ENCODE measurements at places on chromosomes 7 and 10. TPM values are rescaled to one million over a fixed set of nuclear protein-coding genes. Genes with fewer than 3 reads are reported as not detected.

DNA sequence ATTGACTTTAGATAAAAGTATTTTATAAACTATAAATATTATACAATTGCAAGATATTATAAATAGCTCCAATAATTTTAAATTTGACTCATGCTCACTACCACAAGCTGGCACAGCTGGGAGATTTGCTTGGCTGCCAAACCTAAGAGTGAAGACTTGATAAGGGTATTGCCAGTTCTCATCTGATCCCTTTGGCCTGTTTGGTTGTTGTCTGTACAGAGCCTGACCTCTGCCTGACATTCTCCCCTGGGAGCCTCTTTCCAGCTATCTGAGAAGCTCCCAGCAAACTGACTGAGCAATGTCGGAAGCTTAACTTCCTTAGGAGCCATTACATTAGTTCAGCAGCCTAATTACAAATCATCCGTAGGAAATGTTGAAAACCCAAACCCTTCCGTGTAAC lies 10.2 kb upstream of the LMOD2 start:
- H3K27ac ChIP-seq: no peak overlapping the region
- no peak for DNase-seq
- H3K4me3 ChIP-seq: no peak overlapping the region
- H3K36me3 ChIP-seq: no peaks in the 10 kb centered on the region

Gene CYP2C19
- polyA plus RNA-seq: not detected

Gene CTAGE8
- not detected for polyA plus RNA-seq

DNA sequence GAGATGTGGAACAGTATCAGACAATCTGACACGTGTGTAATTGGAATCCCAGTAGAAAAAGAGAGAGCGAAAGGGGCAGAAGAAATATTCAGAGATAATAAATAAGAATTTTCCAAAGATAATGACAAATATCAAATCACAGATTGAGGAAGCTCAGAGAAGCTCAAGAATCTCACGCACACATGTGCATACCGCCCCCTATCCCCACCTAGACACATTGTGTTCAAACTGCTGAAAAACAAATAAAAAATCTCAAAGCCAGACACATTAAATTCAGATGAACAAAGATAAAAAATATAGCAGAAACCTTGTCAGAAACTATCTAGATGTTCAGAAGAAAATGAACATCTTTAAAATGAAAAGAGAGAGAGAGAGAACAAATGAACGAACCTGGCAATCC lies 17.2 kb downstream of the SFR1 start:
- H3K27ac ChIP-seq: no peak overlapping the region
- peaks cover 7% of the 10 kb centered on the region for H3K27me3 ChIP-seq
- H3K36me3 ChIP-seq: no peaks in the 10 kb centered on the region
- H3K4me3 ChIP-seq: no peak overlapping the region

DNA sequence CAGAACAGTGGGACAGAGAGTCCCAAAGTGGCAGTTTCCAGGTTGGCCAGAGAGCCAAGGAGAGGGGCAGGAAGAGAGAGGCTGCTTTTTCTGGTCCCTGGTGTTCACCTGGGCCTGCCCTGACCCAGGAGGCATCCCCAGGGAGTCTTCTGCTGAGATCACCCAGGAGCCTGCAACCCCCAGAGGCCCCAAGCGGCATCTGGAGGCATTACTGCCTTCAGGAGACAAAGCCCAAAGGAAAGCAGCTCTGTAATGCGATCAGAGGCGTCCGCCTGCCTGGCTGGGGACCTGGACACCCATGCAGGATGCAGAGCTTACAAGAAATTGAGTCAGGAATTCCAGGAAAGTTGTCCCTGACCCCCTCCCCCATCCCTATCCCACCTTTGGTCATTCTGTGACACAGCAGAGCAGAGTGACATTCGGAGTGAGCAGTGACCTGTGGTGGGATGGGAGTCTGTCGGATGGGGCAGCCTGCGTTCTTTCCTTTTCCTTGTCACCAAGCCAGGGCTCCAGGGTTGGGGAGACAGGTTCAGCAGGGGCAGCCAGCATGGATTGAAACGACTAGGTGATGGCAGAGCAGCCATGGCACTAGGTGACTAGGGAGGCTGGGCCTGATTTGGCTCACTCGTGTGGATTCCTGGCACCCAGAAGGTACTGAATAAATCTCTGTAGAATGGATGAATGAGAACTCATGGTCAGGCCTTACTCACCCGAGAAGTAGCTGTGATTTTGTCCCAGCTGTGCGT lies 10.4 kb downstream of the UNC5B start:
- H3K4me3 ChIP-seq: no peak overlapping the region
- no peak for DNase-seq

DNA sequence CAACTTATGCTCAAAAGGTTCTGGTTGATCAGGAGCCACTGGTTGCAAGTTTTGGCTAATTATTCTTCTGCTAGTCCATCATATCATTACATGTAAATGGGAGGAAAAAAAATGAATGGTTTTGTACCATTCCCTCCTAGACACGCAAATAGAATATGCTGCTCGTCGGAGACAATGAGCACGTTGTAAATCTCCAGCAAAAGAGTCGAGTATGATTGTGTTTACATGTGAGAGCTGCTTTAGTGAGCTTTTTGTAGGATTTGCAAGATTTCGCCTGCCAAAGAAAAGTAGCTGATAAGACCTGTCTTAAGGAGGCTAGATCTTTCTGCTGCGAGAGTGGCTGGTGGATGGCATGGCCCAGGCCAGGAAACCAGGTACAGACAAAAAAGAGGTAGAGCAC lies 109.0 kb downstream of the ZMYND11 start:
- DNase-seq: no peak
- H3K4me3 ChIP-seq: no peak overlapping the region
- peaks cover 47% of the 10 kb centered on the region for H3K36me3 ChIP-seq

DNA sequence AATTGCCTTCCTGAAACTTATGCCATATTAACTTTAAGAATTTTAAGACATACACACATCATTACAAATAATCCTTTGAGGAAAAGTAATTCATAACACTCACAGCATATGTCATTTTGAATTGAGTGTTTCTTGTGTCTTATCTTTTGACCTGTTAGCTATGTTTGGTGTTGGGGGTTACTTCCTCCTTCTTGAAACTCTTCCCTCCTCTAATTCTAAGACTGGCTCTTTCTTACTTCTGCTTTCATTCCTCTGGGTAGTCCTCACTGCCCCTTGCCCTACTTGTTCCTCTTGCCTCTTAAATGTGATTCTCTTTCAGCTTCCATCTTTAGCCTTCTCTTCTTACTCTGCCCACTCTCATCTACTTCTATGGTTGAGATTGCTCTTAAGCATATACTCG lies 28.3 kb upstream of the PIP4K2A start:
- no peak overlapping the region for H3K4me3 ChIP-seq
- H3K36me3 ChIP-seq: no peaks in the 10 kb centered on the region
- no peak overlapping the region for H3K27ac ChIP-seq
- DNase-seq: no peak

GRCh38 chr7:36278620-36279172 lies 111.0 kb upstream of the ANLN start:
- H3K27me3 ChIP-seq: peaks cover 9% of the 10 kb centered on the region
- no peak overlapping the region for H3K4me3 ChIP-seq
- DNase-seq: no peak
- H3K36me3 ChIP-seq: no peaks in the 10 kb centered on the region
- no peak overlapping the region for H3K27ac ChIP-seq

- no peaks in the 10 kb centered on the region for H3K4me1 ChIP-seq
- H3K36me3 ChIP-seq: no peaks in the 10 kb centered on the region
- no peak overlapping the region for H3K4me3 ChIP-seq
- DNase-seq: no peak
These were observed 23.8 kb downstream of the ELN start for GRCh38 chr7:74051629-74052410.

GRCh38 chr10:116470768-116471415 lies 43.2 kb downstream of the PNLIPRP3 start:
- H3K4me3 ChIP-seq: no peak overlapping the region
- no peaks in the 10 kb centered on the region for H3K36me3 ChIP-seq
- H3K4me1 ChIP-seq: no peaks in the 10 kb centered on the region
- no peaks in the 10 kb centered on the region for H3K27me3 ChIP-seq

DNA sequence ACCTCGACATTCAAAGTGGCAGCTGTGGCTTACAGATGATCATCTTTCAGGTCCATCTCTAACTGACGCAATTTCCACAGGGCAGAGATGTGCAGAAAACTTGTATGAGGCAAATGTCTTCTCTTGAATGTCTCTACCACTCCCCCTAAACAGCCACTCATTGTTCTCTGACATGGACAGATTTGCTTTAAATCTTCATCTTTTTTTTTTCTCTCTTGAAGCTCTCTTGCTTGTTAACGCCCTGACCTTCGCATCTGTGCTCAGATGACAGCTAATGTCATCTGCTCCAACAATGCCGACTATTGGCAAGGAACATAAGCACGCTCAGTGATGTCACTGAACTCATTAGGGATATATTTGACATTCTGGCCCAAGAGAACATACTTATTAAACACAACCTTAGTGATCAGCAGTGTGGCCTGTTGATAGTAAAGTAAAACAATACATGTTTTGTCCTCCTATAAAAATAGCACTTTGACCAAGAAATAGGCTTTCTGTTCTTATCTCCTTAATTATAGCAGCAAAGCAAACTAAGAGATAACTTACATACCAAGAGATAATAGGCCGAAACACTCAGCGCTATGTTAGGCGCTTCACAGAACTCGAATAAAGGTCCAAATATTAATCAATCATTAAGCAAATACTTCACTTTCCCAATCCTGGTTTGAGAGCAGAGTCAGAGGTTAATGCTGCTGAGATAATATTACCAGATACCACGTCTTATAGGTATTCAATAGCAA lies 583.5 kb downstream of the PARD3 start:
- DNase-seq: no peak
- no peaks in the 10 kb centered on the region for H3K36me3 ChIP-seq
- no peaks in the 10 kb centered on the region for H3K4me1 ChIP-seq
- H3K4me3 ChIP-seq: no peak overlapping the region
- peaks cover 4% of the 10 kb centered on the region for H3K27me3 ChIP-seq

DNA sequence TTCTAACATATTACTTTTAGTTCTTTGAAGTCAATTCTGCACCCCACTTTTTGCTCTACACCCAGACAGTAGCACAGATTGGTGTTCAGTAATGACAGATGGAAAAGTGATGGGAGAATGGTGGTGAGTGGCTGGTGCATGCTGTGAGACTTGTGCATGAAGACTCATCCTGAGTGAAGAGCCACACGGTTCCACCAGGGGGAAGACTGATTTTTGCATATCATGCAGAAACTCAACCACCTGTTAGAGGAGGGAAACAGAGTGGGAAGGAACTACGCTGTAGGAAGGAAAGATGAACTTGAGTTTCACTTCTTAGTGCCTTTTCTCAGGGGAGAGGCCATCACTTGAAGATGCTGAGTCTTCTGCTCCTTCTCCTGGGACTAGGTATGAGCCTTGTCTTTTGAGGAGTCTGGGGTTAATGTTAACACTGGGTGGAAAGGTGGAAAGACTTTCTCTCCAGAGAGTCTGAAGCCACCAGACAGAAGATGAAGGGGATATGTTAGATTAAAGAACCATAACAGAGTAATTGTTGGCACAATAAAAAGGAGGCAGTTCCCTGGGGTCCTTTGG lies 9.3 kb upstream of the PRSS1 start:
- H3K27ac ChIP-seq: no peak overlapping the region
- no peaks in the 10 kb centered on the region for H3K27me3 ChIP-seq
- no peak overlapping the region for H3K4me3 ChIP-seq

Gene STEAP1B
- not detected for polyA plus RNA-seq

- H3K27me3 ChIP-seq: peaks cover 2% of the 10 kb centered on the region
- no peaks in the 10 kb centered on the region for H3K36me3 ChIP-seq
These were observed 53.2 kb downstream of the NPY start for GRCh38 chr7:24337180-24337579.

DNA sequence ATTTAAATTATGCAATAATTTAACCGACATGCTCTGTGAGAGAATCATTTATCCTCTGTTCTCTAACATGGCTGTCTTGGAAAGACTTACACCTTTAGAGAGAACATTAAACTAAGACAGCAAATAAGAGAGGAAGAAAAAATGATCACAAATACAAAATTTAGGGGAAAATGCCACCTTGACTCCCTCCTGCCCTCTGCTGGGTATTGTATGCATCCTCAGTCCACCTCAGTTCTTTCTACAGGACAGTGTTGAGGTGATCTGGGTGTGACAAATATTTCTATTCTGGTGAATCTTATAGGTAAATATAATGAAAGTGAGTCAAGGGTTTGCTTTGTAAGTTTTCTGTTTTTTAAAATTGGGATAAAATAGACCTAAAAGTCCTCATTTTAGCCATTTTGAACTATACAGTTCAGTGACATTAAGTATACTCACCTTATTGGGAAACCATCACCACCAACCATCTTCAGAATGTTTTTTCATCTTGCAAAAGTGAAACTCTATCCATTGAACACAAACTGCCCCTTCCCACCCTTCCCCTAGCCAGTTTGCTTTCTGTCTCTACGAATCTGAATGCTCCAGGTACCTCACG lies 61.5 kb upstream of the ELMO1 start:
- no peak overlapping the region for H3K4me3 ChIP-seq
- H3K4me1 ChIP-seq: no peaks in the 10 kb centered on the region
- H3K27me3 ChIP-seq: peaks cover 5% of the 10 kb centered on the region
- H3K36me3 ChIP-seq: no peaks in the 10 kb centered on the region
- DNase-seq: peak; percentile 30

DNA sequence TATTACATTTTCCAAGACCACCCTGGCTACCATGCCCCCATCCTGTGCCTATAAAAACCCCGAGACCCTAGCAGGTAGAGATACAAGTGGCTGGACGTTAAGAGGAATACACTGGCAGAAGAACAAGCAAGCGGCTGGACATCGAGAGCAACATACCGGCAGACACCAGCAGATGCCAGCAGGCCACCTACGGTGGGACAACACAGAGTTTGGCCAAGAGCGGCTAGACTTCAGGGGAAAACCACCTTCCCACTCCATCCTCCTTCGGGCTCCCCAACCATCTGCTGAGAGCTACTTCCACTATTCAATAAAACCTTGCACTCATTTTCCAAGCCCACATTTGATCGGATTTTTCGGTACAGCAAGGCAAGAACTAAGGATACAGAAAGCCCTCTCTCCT lies 70.3 kb downstream of the ORC5 start:
- no peak for DNase-seq
- peaks cover 16% of the 10 kb centered on the region for H3K36me3 ChIP-seq
- no peak overlapping the region for H3K4me3 ChIP-seq

DNA sequence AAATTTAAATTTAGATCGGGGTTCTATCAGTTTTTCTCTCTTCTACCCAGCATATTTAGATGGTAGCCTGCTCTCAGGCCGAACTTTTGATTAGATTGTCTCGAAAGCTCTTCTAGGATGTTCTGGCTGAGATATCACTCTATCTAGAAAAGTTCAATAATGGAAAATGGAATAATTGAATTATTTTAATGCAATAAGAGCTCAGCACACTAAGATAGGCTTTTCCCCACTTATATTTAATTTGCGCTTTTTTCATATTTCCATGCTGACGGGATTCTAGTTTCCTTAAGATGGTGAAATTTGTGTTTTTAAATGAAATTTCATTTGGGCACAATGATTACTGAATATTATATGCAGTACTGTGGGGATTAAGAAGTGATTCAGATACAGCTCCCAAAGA lies 73.7 kb downstream of the PIK3CG start:
- no peak for DNase-seq
- H3K4me3 ChIP-seq: no peak overlapping the region
- H3K36me3 ChIP-seq: peaks cover 3% of the 10 kb centered on the region
- peaks cover 1% of the 10 kb centered on the region for H3K27me3 ChIP-seq
- H3K4me1 ChIP-seq: no peaks in the 10 kb centered on the region

Data from immature natural killer cell (primary cell).